Mesendoderm (in vitro differentiated cells): ENCODE measurements at places on chromosomes 12 and 14.
A peak's percentile ranks its signal among the peaks of the same experiment; 100 is the strongest.

DNA sequence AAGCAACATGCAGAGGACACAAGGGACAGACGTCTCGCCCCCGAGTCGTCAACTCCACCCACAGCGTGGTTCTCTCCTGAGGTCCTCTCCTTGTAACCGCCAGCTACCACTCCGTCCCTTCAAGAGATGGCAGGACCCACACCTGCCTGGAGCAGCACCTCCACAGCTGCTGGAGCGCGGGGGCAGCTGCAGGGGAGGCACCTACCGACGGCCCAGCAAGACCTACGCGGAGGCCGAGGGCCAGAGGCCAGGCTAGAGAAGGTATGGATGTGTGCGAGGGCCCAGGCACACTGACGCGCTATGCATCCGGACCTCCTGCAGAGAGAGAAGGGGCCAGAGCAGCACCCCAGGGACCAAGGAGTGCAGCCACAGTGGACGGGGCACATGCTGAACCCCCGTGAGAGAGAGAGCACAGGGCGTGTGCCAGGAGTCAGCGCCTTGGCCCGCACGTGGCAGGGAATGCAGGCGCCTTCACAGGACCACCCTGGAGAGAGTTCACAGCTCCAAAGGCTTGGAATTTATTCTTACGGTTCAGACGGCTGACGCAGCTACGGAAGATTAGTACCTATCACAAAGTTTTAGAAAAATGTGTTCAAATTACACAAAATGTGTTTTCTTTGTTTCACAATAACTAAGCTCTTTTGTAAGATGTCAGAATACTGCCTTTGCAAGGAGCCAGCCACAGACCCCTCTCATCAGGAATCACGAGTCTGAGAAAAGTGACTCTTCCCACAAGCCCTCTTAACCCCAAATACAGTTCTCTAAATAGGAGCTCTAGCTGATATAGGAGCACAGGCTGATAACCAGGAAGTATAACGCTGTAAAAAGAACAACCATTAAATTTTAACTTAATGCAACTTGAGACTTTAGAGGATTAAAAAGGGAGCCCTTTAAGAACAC is 36.8 kb downstream of the CDC42BPB start:
- DNase-seq, result no peak

GRCh38 chr14:81826081-81826480 is 292.4 kb upstream of the SEL1L start:
- peak; percentile 14 for DNase-seq

DNA sequence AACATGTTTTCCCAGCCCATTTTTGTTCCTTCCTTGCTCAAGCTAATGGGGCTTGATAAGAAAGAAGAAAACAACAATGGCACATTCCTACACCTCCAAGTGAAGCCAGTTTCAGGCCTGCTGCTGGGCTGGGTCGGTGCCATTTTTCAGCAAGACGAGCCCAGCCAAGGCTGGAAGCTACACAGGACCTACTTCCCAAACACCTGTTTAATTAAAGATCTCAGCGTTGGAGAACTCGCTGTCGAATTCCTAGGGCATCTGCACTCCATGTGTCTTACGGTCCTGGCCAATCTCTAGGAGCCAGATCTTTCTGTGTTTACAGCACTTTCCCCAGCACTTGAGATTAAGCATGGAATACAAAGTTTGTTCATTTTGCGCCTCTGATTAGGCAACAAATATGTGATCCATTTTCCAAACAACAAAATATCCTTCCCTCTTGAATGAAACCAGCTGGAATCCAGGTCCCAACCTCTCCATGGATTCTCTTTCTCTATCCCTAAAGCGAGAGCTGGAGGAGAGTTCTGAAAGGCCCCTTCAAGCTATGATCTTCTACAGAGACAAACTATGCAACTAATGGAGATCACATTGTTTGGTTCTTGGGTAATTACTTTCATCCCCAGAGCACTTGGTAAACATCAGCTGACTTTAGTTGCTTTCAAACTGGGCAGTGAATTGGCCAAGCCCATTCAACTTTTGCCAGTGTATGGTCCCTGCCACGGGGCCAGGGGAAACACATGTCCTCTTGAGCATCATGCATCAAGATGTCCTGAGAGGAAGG is 34.3 kb upstream of the TC2N start:
- no peak for DNase-seq

DNA sequence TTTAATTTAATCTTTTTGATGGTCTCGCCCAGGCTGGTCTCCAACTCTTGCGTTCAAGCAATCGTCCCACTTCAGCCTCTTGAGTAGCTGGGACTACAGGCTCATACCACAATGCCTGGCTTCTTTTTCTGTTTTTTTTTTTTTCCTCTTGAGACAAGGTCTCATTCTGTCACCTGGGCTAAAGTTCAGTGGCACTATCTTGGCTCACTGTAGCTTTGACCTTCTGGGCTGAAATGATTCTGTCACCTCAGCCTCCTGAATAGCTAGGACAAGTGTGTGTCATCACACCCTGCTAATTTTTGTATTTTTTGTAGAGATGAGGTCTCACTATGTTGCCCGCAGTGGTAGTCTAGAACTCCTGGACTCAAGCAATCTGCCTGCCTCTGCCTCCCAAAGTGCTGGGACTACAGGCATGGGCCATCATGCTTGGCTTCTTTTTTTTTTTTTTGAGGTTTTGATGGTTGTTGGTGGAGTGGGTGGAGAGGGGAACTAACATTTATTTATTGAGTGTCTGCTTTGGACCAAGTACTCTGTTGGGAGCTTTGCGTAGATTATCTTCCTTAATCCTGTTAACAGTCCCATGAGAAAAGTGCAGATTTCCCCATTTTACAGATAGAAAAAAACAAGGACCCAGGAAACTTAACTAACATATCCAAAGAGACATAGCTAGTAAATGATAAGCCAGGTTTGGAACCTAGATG is 102.0 kb downstream of the DIP2B start:
- DNase-seq, result no peak

GRCh38 chr14:105012171-105012985 is 8.5 kb downstream of the CDCA4 start:
- no peak for DNase-seq

GRCh38 chr12:75554556-75554880 is 43.1 kb upstream of the KRR1 start:
- no peak for DNase-seq

- DNase-seq, result no peak
These were observed 96.1 kb downstream of the IPO8 start for GRCh38 chr12:30599608-30600007.

DNA sequence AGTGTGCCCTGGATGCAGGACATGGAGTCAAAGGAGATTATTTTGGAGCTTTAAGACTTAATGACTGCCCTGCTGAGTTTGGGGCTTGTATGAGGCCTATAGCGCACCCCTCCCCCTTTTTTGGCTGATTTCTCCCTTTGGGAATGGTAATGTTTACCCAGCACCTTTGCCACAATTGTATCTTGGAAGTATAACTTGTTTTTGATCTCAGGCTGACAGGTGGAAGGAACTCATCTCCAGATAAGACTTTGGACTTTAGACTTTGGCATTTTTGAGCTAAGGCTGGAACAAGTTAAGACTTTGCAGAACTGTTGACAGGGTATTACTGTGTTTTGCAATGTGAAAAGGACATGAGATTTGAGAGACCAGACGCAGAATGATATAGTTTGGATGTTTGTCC is 110.5 kb downstream of the DERA start:
- DNase-seq, result no peak

- no peak for DNase-seq
These were observed 28.6 kb upstream of the AEBP2 start for GRCh38 chr12:19410629-19411185.

DNA sequence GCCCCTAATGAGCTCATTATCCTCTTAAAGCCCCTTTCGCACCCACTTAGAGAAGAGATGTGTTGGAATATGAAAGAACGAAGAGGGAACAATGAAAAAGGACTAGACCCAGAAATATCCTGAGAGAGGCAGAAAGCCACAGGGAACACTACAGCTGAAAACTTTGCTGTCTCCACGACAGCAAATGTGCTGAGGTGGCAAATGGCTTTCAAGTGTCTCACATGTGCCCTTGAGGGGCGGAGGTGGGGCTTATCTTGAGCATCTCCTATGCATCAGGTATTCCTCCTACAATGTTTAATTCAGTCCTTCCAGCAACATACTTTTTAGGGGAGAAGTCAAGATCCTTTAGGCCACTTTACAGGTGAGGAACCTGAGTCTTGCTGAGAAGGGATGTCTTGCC is 62.9 kb downstream of the WSCD2 start:
- peak; percentile 13 for DNase-seq

DNA sequence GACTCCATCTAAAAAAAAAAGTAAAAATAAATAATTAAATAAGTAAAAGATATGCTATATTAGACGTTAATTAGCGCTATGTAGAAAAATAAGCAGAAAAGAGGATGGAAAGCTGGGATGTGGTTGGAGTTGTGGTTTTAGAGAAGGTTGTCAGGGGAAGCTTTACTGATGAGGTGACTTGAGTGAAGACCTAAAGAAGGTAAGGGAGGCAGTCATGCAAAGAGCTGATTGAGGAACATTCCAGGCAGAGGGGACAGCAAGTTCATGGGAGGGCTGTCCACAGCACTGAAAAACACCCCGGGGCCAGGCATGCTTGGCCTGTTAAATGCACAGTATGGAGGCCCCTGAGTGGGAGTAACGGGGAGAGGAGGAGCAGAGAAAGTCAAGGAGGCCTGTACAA is 15.7 kb downstream of the SMAGP start:
- no peak for DNase-seq

DNA sequence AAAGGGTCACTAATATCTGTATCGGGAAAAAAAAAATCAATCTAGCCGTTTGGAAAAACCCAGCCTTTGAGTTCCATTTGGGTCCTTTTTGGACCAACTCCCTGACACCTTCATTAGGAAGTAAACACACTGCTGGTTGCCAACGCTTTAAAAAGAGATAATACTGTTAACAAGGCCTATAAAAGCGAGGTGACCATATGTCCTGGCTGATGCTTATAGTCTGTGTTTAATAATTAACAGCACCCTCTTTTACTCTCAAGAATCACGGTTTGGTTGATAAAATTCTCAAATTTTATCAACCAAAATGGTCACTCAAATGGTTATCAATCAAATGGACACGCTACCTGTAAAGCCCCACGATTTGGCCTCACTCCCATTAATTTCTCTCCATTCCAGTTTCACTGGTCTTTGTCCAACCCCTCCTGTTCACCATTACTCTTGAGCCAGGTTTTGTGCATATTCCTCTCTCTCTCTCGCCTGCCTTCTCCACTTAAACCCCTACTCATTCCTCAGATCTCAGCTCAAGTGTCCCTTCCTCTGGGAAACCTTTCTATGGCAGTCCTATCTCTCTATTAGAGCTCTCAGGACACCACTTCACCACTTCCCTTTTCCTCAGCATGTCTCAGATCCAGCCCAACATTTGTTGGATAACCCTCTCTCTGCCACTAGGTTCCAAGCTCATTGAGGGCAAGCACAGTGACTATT is 9.5 kb downstream of the BTG1 start:
- no peak for DNase-seq

DNA sequence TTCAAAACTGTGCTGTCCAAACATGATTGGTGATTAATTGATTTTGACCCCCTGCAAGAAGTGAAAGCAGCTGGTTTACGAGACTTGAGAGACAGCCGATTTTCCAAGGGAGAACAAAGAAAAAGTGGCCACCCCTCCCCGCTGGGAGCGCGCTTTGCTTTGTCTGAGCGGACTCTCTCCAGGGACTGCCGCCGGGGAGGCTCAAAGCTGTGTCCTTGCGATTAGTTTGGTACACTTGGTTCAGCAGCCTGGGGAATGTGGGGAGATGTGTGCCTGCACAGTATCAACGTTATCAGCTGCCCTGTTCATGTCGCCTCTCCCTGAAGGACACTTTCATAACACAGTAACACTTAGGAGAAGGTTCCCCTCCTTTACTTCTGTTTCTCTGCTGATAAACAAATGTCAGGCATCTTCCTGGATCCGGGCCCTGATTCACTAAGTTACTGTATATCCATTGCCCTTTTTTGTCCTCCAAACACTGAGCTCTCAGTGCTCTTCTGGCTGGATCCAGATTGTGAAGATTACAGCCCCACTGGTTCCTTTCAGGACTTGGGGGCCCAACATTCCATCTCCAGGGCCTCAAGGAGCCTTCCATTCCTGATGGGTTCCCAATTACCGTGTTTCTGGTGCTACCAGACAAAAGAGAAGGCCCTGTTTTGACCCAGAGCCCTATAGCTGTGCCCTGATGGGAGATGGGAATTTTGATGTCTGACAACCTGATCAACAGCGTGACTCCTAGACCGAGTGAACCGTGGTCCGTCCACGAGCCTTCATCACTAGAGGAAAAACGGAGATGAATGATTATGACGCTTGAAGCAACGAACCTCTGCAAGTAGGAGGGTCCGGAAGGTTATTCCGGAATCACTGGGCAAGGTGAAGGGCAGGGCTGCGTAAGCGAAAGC is 31.7 kb upstream of the TUBA1C start:
- DNase-seq, result peak; percentile 68

GRCh38 chr12:8081251-8081920 is 688 bp upstream of the NECAP1 start:
- DNase-seq, result no peak

DNA sequence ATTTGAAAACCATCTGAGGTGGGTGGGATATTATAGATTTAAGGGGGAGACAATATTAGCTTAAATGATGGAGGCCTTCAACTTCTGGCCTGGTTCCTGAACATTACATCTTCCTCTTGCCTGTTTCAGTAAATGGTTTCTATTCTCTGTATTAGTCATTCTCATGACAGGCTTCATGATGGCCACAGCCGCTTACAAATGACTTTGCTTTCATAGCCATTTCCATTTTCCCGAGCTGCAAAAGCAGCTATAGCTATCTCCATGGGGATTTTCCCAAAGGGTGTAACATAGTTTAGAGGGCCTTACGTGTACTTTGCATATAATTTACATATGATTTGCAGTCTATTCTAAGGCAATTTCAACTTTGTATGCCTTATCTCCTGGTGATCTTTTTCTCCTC is 121.8 kb downstream of the NRXN3 start:
- DNase-seq, result no peak

GRCh38 chr14:101476916-101477553 is 84.3 kb upstream of the DIO3 start:
- peak; percentile 94 for DNase-seq

DNA sequence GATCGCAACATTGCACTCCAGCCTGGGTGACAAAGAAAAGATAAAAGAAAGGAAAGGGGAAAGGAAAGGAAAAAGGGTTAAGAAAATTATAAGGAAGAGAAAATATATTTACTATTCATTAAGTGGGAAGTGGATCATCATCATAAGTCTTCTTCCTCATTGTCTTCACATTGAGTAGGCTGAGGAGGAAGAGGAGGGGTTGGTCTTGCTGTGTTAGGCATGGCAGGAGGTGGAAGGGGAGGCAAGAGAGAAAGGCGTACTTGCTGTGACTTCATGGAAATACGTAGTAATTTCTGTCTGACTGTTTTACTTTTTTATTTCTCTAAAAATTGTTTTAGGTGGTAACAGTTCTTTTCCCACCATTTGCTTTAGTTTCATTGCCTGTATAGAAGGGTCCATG is 26.2 kb downstream of the FAM177A1 start:
- no peak for DNase-seq

GRCh38 chr12:71201136-71201679 is 43.4 kb upstream of the TSPAN8 start:
- DNase-seq, result no peak

- no peak for DNase-seq
These were observed 13.8 kb downstream of the RCOR1 start for GRCh38 chr14:102606296-102606695.

- DNase-seq, result peak; percentile 93
These were observed 120.7 kb downstream of the AACS start for GRCh38 chr12:125185740-125186470.

GRCh38 chr12:4587108-4587507 is 25.1 kb downstream of the DYRK4 start:
- peak; percentile 57 for DNase-seq

- DNase-seq, result no peak
These were observed 10.6 kb upstream of the TBPL2 start for GRCh38 chr14:55450987-55451386.
